ENCODE measurements at places on chromosomes 5 and 9.

DNA sequence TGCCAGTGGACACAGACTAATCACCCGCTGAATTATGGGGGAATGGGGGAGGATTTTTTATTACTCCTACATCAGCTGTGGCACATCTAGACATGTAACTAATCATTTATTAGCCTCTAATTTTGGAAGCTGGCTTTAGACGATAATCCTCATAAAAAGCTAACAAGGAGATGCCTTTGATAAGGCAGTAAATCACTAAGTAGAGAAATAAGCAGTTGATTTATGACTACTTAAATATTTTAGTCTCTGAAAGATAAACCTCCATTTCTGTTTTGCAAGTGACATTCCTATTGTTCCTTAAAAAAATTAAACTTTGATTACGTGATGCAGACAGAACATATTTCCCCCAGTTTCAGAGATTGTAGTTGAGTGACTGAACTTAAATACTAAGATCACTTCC is 206.4 kb upstream of the CDKN2B start:
- DNase-seq: no peak

DNA sequence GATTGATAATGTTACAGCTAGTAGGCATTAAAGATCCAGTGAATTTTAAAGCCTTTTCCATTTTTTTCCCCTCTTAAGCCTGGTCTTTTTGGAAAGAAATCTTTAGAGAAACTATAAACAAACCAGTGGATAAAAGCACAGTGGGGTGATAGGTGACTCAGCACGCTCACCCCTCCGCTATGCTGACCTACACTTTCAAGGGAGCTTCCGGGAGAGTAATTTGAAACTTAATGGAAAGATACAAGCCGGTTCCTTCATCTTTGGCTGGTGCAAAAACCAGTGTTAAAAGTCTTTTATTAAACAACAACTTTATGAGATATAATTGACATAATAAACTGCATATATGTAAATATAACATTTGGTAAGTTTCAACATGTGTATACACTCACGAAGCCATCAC is 27.0 kb upstream of the ALDOB start:
- DNase-seq: no peak

GRCh38 chr9:138064547-138064946 is 187.0 kb downstream of the CACNA1B start:
- no peak for DNase-seq

DNA sequence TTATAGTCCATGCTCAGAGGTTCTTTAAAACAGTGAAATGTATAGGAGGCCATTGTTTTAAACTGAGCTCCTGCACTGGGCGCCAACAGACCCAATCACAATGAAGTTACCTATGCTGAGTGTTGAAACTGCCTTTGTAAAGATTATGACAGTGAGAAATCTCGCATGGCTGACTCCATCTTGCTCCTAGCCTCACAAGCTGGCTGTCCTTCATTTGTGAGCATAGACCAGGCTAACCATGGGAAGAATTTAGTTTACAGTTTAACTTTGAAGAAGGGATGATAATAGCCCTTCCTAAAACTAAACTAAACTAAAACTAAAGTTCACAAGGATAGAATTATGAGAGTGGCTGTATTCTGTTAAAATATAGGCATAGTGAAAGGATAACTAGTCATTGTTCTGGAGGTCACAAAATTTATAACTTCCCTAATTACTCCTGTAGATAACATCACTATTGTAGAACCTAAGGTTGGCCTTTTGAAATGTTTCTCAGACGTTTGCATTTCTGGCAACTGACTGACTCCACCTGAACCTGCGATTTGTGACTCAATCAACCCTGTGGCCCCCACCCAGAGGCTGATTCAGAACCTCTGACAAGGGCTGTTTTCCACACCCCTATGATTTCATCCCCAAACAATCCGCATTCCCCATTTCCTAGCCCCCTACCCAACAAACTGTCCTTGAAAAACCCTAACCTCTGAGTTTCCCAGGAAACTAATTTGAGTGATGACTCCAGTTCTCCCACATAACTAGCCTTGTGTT is 59.1 kb downstream of the HMHB1 start:
- no peak for DNase-seq

- DNase-seq: no peak
Observed at GRCh38 chr9:93088656-93089015, 7.4 kb upstream of the CARD19 start.
